ENCODE measurements at places on chromosomes 16 and 17.

GRCh38 chr16:53743149-53743566 is 39.2 kb downstream of the FTO start:
- no peak for DNase-seq

GRCh38 chr17:80035937-80036714 is at the start of gene CCDC40:
TSS of gene CCDC40 (plus strand) at chr17:80036642. CDS start at chr17:80036663, 21 bp downstream.
- DNase-seq = peak; percentile 57

GRCh38 chr16:20333120-20333519 is 5.8 kb upstream of the GP2 start:
- DNase-seq = no peak

- DNase-seq = no peak
Observed at GRCh38 chr16:87074641-87075318, 242.4 kb downstream of the C16orf95 start.

GRCh38 chr17:82086941-82087906 is 10.8 kb downstream of the FASN start:
- DNase-seq = no peak

DNA sequence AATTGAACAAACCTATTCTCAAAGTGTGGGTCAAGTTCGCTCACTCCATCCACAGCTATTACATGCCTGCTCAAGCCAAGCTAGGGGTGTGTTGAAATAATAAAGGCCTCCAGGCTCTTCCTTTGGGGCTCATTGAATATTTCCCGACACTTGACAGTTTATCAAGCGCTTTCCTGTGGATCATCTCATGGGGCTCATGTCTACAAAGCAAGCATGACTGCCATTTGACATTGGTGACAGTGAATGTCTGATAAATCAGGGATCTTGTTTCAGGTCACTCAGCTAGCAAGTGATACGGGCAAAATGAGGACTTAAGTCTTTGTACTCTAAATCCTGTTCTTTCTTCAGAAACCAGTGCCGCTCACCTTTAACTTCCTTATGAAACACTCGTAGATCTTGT is 542.6 kb downstream of the TOX3 start:
- no peak for DNase-seq
